Activated T-cell treated with anti-CD3 and anti-CD28 coated beads for 4 hours (primary cell): ENCODE measurements at places on chromosomes 11 and 22.

GRCh38 chr22:44894321-44894720 lies 115.5 kb downstream of the PHF21B start:
- DNase-seq: no peak

GRCh38 chr11:133497477-133498140 lies 34.7 kb downstream of the OPCML start:
- DNase-seq: no peak

GRCh38 chr22:32775957-32776356 lies 25.5 kb upstream of the TIMP3 start:
- DNase-seq: no peak

- DNase-seq: no peak
Measured at GRCh38 chr11:115760461-115761320, 256.5 kb upstream of the CADM1 start.

- no peak for DNase-seq
Measured at GRCh38 chr11:121372671-121373429, 79.3 kb upstream of the SORL1 start.

- DNase-seq: no peak
Measured at GRCh38 chr11:128732471-128733277, 38.8 kb downstream of the FLI1 start.

GRCh38 chr22:28882545-28882877 lies 861 bp upstream of the ZNRF3 start:
- DNase-seq: peak; percentile 29

- DNase-seq: no peak
Measured at GRCh38 chr22:24416611-24417010, 10.8 kb upstream of the ADORA2A start.

GRCh38 chr11:19116276-19116970 lies 545 bp upstream of the ZDHHC13 start:
- no peak for DNase-seq

DNA sequence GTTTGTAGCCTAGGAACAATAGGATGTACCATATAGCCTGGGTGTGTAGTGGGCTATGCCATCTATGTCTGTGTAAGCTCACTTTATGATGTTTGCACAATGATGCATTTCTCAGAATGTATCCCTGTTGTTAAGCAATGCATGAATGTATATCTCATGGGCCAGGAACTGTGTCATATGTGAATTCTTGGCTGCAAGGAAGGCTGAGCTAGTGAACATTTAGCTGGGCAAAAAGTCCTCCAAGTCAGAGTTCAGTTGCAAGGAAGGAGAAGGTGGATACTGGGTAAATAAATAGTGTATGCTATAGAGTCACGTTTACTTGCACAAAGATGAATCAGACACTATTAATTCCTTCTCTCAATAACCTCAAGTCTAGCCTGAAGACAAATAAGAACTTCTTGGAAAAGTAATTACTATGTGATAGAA lies 136.1 kb downstream of the EHF start:
- DNase-seq: no peak

DNA sequence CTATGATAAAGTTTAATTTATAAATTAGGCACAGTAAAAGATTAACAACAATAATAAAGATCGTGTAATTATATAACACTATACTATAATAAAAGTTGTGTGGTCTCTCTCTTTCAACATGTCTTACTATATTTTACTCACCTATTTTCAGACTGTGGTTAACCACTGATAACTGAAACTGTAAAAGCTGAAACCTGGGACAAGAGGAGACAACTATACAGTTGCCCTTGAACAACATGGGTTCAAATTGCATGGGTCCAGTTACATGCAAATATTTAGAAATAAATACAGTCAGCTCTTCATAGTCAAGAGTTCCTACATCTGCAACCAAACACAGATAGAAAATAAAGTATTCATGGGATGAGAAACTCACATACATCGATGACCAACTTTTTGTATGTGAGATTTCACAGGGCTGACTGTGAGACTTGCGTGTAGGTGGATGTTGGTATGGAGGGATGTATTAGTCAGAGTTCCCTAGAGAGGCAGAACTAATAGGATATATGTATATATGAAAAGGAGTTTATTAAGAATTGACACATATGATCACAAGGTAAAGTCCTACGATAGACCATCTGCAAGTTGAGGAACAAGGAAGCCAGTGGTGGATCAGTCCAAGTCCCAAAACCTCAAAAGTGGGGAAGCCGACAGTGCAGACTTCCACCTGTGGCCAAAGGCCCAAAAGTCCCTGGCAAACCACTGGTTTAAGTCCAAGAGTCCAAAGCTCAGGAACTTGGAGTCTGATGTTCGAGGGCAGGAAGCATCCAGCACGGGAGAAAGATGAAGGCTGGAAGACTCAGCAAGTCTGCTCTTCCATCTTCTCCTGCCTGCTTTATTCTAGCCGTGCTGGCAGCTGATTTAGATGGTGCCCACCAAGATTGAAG lies 359.5 kb downstream of the INSC start:
- no peak for DNase-seq

GRCh38 chr11:115501502-115501892 lies 2.7 kb downstream of the CADM1 start:
- no peak for DNase-seq

- no peak for DNase-seq
Measured at GRCh38 chr11:27158456-27159334, 118.1 kb downstream of the BBOX1 start.

DNA sequence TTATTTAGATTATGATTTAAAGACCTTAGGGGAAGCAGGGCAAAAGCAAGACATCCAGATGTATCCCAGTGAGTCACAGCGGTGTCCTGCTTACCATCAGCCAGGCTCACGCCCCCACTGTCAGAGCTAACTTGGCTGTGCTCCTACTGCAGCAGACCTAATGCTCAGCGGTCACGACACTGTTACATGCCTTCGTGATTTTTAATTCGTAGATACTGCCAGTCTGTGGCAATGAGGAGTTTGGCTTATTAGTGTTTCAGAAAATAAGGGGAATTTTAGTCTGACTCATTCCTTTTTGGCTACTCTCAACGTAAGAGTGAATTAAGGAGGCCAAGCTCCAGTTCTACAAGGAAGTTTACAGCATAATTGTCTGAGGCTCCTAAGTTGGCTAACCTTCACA lies 22.7 kb downstream of the EFCAB6 start:
- no peak for DNase-seq

- no peak for DNase-seq
Measured at GRCh38 chr22:40436505-40437431, 66.4 kb downstream of the SGSM3 start.

DNA sequence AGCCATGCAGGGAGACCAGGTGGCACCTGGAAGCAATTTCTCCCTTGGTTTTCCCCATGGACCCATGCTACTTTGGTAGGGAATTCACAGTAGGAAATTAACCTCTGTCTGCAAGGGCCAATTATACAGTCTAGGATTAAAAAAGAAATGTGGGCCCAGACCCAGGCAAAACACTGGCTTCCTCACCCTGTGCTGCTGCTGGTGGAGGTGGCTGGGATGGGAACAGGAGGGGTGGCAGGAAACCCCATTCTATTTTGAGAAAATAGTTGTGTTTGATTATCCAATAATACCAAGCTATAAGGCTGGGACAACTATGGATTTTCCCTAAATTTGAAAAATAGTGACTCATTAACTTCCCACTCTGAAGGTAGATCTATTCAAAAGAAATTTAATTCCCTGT lies 417.0 kb upstream of the NARS2 start:
- DNase-seq: no peak

DNA sequence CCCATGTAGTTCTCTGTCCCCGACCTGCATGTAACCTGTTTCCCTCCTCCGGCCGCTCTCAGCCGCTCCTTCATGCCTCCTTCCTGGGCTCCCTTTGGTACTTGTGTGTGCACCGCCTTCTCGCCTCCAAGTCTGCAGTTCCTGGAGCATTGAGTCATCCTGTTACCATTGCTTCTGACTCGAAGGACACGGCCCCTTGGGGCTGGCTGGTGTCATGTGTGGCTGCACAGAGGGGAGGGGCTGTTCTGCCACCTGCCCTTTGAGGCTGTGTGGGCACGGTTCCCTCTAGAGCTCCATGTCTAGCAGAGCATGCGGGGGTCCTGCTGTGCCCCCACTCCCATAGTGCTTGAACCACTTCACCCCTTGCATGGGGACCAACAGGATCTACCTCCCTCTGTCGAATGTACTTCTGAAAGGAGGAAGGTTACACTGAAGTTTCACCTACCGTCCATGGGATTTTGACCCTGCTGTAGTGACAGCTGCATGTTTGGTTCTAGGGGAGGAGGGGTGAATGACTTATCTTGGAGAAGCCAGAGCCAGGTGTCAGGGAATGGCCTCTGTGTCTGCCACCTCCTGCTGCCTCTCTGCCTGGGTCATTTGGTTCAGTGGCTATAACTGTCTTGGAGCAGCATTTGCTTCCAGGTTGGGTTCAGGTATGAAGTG lies 39.6 kb downstream of the BCR start:
- peak; percentile 12 for DNase-seq

- no peak for DNase-seq
Measured at GRCh38 chr11:35933320-35933871, 10.5 kb upstream of the LDLRAD3 start.

- no peak for DNase-seq
Measured at GRCh38 chr11:101241160-101241795, 111.7 kb upstream of the PGR start.

- no peak for DNase-seq
Measured at GRCh38 chr11:126604461-126604860, 249.0 kb downstream of the ST3GAL4 start.

GRCh38 chr11:12110714-12111548 lies 541 bp downstream of the MICAL2 start:
- no peak for DNase-seq

- no peak for DNase-seq
Measured at GRCh38 chr11:46264030-46264429, 13.4 kb upstream of the CREB3L1 start.

DNA sequence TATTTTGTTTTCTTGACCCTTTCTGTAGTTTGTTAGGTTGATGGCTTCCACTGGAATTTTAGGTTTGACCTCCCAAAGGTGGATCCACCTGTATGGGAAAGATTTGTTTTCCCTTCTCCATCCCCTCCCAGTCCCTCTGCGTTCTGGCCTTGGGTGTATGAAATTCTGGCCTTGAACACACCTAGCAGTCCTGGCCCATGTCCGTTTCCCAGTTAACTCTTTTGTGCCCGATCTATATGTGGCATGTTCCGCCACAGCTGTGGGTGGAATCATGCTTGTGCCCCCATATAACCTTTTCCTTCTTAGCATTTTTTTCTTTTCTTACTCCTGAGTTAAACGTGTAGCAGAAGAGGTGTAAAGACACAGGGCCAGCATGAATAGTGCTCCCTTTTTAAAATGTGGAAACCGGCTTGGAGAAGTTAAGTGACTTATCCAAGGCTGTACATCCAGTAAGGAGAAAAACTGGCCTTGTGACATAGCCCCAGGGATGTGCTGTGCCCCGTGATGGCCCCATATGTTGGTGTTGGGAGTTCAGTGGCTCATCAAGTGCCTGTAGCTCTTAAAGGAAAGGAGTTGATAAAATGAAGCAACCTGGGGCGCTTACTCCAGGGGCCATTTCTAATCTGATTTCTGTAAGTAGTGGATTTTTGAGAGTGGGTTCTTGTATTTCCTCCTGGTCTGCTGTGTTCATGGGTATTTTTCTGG lies 39.3 kb downstream of the ZNRF3 start:
- no peak for DNase-seq

DNA sequence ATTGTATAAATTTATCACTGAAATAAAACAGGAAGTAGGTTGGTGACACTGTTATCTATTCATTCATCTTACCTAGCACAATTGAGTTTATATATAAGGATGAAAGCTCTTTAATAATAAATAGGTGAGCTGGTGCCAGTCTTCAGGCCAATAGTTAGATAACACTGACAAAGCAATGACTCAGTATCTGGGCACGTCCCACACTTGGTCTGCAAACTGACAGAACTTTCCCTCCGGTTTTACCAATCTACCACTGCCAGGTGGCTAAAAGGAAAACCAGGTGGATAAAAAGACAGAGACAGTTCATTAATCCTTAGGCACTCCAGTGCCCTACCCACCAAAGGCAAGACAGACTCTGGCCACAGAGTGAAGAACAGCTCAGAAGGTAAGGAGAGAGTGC lies 17.6 kb downstream of the DDB1 start:
- DNase-seq: no peak

- no peak for DNase-seq
Measured at GRCh38 chr22:24376002-24376401, 51.4 kb upstream of the ADORA2A start.

- DNase-seq: no peak
Measured at GRCh38 chr11:47961383-47961782, 19.0 kb upstream of the PTPRJ start.

- DNase-seq: no peak
Measured at GRCh38 chr11:88357323-88358039, 19.9 kb upstream of the CTSC start.

DNA sequence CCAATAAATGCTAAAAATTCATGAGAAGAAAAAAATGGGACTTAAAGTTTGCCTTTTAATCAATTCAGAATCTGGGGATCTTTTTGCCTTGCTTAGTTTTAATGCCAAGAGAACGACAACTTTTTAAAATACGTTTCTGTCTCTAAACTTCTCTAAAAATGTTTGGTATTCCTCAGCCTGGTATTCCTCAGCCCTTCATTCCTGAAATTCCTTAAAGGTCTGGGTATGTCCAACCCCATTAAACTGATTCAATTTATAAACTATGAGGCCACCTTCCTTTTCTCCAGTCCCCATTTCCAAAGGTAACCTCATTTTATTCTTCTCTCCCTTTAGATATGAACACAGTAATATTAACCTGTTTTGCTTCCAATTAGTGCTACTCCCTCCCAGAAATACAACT lies 16.6 kb downstream of the POLA2 start:
- no peak for DNase-seq

GRCh38 chr11:1410366-1411291 lies 20.9 kb downstream of the BRSK2 start:
- DNase-seq: no peak

DNA sequence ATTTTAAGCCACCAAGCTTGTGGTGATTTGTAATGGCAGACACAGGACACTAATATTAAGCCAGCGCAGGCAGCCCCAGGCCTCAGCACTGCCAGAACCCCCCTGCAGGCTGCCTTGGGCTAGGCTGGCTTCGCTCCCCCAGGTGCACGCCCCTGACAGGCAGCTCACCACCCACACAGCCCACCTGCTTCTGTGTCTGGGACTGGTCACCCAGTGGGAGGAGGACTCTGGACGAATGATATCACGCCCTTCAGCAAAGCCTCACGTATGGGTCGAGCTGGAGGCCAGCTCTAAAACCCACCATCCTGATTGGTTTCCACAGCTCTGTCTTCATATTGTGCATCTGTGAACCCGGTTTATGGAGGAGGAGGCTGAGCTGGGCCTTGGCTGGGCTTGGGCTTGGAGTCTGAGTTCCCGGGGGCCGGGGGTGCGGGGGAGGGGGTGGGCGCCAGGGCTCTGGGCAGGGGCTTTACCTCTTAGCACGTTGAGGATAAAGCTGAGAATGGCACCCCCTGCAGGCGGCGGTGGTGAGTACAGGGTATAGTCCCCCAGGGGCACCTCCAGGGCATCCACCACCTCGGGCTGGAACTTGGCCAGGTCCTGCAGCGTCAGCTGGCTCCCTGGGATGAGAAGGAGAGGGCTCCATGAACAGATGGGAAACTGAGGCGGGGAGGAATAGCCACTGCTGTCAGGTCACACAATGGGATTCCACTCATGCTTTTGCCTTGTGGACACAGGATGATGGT lies 13.8 kb downstream of the GGT5 start:
- peak; percentile 52 for DNase-seq

- no peak for DNase-seq
Measured at GRCh38 chr11:57804466-57804865, 42.9 kb downstream of the CTNND1 start.
